ENCODE measurements at places on chromosomes 6 and 20.
A peak's percentile ranks its signal among the peaks of the same experiment; 100 is the strongest.

GRCh38 chr20:830011-830521 is 3.4 kb upstream of the FAM110A start:
- DNase-seq: no peak

GRCh38 chr6:32109114-32109764 is at the start of gene TNXB:
TSS of gene TNXB (minus strand) at chr6:32109338. CDS start at chr6:32098198, 11,140 bp downstream.
- DNase-seq: peak; percentile 41

DNA sequence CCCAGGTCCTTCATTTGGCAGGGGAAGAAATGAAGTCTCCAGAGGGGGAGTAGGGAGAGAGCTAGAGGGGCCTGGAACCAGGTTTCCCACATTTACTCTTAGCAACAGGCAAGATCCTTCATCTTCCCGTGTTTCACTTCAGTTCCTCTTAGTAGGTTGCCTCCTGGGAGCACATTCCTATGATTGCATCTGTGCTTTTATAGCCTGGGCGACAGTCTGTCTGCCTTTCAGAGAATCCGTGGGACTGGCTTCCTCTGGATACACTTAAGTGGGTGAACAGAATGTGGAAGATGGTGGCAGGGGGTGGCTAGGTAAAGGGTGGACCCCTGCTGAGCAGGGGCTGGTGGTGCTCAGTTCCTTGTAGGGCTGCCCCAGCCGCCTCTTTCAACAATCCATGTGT is 33.4 kb downstream of the STK35 start:
- no peak for DNase-seq

- DNase-seq: no peak
Observed at GRCh38 chr6:98787435-98787834, 46.9 kb upstream of the POU3F2 start.

- DNase-seq: no peak
Observed at GRCh38 chr6:31446481-31446880, 43.1 kb downstream of the MICA start.

GRCh38 chr6:10555625-10556309 is 34.6 kb downstream of the GCNT2 start:
- peak; percentile 65 for DNase-seq

DNA sequence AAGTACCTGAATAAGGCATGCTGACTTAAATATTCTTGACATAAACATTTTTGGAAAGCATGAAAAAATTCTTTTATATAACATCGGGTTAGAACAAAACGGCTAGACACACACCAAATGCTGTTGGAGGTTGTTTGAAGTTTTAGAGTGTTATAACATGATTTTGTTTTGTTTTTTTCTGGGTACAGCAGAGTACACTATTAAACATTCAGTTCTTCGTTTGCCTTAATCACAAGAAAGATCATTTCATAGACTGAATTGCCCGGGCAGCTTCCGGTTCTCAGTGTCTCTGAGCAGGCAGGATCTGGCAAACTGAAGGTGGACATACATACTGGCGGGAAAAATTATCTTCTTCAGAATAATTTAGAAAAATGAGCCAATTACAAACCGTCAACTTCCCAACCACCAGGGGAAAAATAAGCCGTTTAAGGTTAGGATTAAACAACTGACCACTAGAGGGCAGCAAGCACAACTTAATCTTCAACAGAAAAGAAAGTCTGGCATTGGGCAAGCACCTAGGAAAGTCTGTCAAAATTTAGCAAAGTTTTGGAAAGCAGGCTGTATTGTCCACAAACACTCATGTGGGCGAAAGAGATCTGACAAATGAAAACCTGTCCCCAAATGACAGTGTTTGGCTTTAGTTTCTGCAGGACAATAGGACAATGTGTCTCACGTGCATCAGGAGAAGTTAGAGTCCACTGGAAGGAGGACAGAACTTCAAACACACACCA is 15.0 kb downstream of the ZNF217 start:
- DNase-seq: peak; percentile 77

DNA sequence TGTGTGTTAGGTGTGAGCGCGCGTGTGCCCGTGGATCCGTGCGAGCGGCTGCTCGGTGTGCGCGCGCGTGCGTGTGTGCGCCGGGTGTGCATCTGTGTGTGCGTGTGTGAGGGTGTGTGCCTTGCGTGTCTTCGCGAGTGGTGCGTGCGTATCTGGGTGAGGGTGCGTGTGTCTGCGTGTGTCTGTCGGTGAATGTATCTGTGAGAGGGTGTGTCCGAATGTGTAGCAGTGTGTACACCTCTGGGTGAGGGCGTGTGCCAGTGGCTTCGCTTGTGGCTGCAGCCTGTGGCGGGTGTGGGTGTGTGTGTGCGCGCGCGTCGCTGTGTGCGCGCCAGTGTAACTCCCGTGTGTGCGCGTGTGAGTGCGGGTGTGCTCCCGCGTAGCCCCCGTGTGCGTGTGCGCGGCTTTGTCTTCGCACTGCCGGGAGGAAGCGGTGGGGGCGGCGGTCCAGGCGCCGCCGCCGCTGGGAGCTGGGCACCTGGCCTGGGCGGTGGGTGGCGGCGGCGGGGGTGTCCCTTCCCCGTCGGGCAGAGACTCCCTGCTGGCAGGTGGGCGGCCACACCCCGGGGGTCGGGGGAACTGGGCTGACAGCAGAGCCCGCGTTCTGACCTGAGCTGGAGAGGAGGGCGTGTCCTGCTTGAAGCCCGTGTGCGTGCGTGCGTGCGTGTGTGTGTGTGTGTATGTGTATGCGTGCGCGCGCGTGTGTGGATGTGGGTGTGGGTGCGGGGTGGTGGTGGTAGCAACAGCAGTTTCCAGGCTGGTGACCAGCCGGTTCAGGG is 61.3 kb upstream of the EPB41L1 start:
- peak; percentile 66 for DNase-seq

DNA sequence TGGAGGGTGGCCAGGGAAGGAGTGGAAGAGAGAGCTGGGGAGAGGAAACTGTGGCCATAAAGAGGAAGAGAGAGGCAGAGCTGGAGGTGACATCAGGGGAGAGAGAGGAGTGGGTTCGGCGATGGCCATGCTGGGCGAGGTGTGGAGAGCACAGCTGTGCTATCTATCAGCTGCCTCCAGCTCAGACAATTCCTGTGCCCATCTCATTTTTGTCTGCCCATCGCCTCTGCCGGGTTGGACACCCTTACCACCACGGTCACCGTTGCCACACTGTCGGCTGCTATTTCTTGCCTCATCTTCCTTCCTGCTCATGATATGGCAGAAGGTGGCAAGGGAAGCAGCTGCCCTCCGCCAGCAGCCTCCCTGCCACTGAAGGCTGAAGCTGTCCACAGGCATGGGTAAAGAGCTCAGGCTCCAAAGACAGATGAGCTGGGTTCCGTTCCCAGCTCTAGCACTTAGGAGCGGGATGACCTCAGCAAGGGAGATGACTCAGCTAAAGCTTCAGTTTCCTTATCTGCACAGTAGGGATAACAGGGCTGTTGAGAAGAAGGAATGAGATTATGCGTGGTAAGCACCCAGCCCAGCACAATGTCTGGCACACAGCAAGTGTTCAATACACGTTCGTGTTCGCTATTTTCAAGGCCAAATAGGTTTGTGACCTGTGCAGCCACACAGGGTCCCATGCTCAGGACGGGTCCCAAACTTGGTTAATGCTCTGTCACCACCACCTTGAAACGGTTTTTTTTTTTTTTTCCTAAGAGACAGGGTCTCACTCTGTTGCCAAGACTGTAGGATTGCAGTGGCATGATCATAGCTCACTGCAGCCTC is 21.9 kb upstream of the TAF8 start:
- DNase-seq: no peak

GRCh38 chr6:167094820-167095637 is 27.9 kb upstream of the CCR6 start:
- DNase-seq: no peak

DNA sequence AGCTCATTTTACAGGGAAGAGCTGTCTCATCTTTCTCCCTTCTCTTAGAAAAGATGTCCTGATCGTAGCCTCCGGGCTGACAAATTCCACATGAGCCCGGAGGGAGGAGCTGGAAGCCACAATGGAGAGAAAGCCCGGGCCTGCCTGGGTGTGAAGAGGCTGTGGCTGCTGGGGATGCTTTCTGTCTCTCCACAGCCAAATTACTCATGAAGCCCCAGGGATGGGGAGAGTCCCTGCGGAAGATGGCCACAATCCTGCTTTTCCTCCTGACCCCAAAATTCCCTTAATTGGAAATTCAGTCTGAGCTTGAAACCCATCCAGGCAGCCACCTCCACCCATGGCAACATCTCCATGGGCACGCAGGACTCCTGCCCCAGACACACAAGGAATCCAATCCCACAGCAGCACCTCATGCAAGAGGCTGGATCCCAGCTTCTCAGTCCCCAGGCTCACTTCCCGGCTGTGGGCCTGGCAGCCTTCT is 32.4 kb downstream of the JPH2 start:
- no peak for DNase-seq

DNA sequence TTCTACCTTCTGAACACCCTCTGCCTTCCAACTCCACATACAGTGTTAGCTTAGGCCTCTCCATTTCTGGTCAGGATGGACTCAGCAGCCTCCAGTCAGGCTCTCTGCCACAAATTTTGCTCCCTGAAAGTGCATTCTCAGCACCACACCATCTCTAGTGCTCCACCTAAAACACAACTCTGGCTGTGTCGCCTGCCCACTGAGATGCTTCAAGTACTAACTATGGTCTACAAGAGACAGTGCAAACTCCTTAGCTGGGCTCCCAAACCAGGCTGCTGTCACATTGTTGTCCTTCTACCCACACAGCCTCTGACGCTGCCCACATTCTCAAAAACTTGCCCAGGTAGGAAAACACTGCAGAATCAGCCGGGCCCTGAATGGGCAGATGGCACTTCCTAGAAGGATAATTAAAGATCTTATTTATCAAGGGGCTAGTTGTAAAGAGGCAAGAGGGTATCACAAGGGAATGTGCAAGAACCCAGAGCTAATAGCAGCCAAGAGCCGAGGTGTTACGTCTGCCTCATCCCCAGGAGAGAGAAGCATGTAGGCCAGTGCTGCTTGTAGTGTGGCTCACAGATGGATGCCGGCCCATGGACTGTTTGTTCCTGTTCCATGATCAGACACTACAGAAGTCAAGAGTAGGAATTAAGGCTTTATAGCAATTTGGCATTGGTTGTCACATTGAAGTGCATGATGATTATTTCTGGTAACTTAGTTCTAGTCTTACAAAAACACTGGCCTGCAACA is 189.7 kb downstream of the LRFN2 start:
- DNase-seq: no peak

DNA sequence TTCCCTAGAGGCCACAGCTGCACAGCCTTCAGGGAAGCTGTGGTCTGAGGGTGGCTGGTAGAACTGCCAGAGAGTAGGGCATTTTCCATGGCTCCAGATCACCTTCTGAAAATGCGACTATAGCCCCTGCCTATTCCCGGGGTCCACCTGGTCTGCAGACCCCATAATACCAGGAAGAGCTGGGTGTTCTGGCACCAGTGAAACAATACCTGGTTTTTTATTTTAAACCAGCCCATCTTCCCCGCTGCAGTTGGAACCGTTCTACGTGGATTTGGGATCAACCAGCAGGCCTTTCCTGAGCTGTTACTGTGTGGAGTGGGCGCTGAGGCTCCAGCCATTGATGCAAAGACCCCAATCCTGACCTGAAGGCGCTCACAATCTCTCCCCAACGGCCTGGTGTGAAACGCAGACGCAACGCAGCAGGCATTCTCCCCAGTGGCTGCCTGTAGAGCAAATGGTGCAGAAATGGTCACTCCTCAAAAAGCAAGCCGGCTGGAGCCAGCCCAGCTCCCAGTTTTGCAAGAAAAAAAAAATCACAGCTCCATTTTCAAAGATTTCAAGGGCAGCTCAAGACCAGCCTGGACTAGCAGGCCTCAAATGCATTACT is 11.3 kb downstream of the NPEPL1 start:
- DNase-seq: no peak

- DNase-seq: peak; percentile 90
Observed at GRCh38 chr20:50588034-50588736, 78.0 kb downstream of the PTPN1 start.

GRCh38 chr6:130093546-130093945 is 75.2 kb downstream of the L3MBTL3 start:
- DNase-seq: no peak

DNA sequence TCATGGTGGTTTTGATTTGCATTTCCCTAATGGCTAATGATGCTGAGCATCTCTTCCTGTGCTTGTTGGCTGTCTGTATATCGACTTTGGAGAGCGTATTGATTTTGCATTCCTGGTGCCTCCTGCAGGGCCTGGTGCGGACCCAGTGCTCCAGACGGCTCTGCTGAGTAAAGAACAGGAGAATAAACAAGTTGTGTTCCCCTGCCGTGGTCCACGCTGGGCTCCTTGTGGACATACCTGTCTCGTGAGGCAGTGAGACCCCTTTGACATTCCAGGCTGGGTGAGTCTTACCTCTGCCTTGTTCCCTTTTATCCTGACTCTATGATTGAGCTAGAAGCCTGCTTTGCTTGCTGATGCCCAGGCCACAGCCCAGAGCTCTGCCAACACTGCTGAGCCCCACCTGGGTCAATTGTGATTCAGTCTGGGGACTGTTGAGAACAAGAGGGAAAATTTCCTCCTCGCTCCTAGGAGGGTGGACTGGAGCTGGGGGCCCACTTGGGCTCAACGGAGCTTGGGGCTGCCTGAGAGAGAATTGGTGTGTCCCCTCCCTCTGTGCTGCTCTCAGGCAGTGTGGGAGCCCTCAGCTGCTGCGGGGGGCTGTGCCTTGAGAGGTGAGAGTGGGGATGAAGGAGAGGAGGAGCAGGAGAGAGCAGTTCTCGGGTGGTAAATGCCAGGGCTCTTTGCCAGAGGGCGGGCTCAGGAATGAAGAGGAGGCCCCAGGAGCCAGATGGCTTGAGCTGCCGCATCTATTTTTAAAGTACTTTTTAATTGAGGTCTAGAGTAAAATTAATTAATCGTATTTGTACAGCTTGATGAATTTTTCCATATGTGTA is 43.7 kb upstream of the PMEPA1 start:
- DNase-seq: no peak

DNA sequence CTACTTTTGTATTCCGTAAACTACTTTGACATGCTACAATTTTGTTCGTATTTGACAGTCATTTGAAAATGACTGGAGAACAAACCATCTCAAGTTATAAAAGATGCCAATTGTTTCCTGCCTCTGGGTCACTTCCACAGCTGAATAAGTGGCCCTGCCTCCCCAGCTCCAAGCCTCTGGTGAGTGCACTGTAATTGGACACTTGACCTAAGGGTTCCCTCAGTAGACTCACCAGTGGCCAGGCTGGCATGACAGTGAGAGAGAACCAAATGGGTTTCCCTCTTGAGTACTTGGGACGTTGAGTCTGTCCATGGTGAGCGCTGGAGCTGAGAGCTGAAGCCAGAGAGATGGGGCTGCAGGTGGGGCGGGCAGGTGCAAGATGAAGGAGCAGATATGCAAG is 57.1 kb downstream of the SLC35D3 start:
- DNase-seq: no peak

DNA sequence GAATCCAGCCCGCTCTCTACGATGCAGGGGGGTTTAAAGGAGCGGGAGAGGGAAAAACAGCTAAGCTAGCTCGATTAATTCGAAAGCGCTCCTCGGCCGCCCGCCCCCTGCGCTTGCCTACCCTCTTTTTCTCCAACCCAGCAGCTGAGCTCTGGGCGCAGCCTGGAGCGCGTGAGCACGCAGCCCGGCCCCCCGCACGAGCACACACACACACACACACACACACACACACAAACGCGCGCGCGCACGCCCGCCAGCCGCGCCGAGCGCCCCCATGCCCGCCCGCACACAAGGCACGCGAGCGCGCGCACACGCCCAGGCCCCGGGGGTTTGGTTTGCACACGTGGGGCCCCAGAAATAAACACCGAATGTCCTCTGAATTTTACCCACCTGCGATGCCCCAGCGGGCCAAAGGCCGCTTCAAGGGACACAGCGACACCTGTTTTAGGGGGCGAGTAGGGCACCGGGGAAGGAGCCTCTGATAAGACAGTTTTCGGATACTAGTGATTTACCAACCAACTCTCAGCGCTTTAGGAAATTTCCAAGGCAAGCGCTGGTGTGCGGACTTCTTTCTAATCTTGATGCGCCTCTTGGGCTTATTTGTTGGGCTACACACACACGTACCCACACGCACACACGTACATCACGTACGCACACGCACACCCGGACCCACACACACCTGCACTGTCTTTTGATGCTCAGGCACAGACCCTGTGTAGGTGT is 802 bp upstream of the NRN1 start:
- peak; percentile 68 for DNase-seq
